ENCODE measurements at places on chromosomes 4 and X.

GRCh38 chr4:36399762-36400353 lies 118.4 kb downstream of the DTHD1 start:
- peak; percentile 29 for DNase-seq

DNA sequence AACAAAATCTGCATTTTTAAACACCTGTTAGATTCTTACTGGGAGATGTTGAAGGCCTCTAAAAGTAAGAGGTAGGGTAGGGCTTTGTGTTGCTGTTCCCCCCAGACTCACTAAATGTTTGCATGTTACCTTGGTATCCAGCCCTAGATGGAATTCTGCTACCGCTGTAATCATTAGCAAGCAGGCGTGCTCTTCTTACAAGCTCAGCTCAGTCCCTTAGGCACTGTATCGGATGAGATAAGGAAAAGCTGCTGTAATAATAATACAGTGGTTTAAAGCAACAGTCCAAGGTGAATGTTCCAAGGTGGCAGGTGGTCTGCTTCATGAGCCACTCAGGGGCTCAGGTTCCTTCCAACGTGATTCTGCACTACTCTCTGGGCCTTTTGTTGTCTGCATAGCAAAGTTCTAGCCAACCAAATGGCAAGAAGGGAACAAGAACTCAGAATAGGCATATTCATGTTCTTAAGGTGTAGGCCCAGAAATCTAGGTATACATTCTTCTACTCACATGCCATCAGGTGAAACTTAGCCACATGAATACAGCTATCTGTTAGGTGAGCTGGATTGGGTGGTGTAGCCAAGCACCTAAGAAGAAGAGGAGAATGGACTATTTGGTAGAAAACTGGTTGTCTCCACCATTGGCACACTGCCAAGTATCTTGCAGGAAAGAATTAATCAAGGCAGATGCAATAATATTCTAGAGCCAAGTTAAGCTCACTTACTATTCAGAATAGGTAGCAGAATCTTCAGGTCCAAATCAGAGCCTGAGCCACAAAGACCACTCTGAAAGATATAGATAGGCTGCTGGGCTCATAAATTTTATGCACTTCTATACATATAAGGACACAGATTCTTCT lies 46.0 kb downstream of the COQ2 start:
- no peak for DNase-seq

DNA sequence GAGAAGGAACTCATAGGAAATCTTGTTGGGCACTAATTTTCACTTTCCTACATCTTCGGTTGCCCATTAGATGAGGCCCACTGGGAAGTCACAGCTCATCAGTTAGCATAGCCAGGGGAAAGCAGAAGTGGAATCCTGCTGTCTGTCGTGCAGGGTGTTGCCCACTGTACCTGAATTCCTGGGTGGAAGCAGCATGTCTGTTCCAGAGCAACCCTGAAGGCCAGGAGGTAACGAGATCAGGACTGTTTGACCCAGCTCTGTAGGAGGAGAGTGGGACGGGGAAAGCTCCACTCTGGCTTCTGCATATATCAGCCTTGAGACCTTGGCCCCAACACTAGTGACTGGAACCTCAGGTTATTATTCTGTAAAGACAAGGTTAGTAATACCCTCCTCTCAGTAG lies 296.1 kb downstream of the EVC2 start:
- no peak for DNase-seq

GRCh38 chr4:182143086-182143821 lies 99.9 kb upstream of the TENM3 start:
- no peak for DNase-seq

GRCh38 chr4:123102897-123103471 lies 180.6 kb upstream of the NUDT6 start:
- no peak for DNase-seq

GRCh38 chr4:169493164-169493524 lies 119.2 kb downstream of the NEK1 start:
- DNase-seq: no peak
